ENCODE measurements at places on chromosomes 11 and 22.

- DNase-seq, result peak; percentile 91
These were observed 14.2 kb upstream of the OMP start for GRCh38 chr11:77088236-77089003.

DNA sequence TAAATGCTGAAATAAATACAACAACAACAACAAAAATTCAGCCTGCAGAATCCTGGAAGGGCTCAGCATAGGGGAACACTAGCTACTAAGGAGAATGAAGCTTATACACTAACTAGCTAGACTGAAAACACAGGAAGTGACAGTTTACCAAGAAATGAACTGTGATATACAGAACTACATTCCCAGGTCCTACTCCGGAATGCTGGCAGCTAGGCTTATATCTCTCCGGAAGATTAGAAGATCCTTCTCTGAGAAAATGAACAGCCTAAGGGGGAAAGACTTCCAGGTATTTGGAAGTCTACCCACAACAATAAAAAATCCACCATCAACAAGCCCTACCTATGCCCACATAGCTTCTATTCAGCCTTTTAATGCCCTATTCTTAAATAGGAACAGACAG, 31.0 kb downstream of the CCDC34 start:
- no peak for DNase-seq

DNA sequence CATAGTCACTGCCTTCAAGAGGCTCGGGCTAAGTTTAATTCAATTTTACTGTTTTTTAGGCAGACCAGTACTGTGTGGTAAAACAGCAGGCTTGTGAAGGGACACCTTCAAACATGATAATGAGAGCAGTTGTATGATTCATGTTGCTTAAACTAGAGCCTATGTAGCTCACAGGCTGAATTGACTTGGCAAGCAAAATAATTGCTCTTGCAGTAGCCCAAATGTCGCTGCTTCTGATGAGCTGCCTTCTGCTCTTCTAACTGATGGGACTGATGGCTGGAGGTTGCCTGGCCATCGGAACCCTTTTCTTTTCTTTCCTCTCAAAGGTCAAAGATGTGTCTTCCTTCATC, 137.6 kb downstream of the MAML2 start:
- no peak for DNase-seq

DNA sequence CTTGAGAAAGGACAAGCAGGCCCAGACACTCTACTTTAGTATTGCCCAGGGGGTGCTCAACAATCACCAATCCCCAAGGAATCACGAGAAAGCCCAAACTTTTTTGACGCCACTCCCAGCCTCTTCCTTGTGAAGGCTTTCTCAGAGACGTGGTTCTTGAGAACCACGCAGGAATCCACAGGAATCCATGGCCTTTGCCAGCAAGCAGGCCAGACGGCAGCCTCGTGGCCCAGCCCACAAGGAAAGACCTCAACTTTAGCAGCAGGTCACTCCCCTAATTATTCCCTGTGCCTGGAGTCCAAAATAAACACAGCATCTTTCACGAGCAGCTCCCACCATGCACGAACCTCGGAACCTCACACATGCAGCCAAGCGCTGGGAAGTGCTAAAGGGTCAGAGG, 104.2 kb downstream of the WT1 start:
- DNase-seq, result no peak

- no peak for DNase-seq
These were observed 12.7 kb downstream of the BTG4 start for GRCh38 chr11:111499483-111499882.

GRCh38 chr22:20022978-20023613, 2.2 kb downstream of the TANGO2 start:
- DNase-seq, result no peak

Measured in stomach (tissue), 19 donors.